ENCODE measurements at places on chromosomes 1 and 21.

- DNase-seq: no peak
Observed at GRCh38 chr1:1797731-1798341, 19.6 kb upstream of the NADK start.

GRCh38 chr1:248906753-248907661 is 972 bp downstream of the PGBD2 start:
- DNase-seq: no peak

DNA sequence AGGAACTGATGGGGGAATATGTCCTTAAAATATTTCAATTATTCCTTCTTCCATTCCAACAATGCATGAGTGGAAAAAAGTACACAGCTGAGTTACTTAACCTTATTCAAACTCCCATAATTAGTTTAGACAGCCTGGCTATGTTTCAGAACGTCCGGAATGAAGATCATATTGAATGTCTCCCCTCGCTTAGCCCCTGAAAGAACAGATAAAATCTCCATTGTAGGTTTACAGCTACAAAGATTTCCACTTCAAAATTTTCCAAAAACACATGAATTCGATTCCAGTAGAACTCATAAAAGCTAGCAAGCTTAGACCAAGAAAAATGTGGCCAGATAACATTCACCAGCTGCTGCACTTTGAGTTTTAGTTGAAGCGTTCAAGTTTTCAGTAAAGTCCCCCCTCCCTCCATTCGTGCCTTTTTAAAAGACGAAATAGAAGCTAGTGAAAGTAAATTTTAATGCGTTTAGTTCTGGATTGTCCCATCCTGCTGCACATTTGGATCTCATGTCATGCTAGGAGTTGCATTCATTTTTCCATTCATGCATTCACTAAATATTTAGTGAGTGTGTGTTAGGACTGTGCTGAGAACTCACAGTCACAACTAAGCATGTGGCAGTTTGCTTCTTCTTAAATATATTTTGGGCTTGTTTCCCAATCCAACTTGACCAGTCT is 29.4 kb upstream of the SSX2IP start:
- DNase-seq: peak; percentile 35

DNA sequence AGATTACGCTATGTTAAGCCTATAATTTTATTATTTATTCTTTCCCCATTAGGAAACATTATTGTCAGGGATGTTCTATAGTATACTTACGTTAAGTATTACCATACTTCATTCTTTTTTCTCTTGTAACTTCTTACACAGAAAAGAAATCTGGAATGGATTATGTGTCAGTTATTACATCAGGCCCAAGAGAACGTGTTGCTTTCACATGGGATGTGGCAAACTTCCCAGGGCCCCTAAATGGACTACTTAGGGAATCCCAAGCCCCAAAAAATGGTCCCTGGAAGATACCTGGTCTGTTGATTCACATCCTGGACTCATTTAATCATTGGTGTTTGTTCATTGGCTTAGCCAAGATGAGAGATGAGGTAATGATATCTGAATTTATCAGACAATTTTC is 249.8 kb downstream of the NRIP1 start:
- DNase-seq: no peak

GRCh38 chr21:35048183-35048601 is 910 bp downstream of the RUNX1 start:
- no peak for DNase-seq

DNA sequence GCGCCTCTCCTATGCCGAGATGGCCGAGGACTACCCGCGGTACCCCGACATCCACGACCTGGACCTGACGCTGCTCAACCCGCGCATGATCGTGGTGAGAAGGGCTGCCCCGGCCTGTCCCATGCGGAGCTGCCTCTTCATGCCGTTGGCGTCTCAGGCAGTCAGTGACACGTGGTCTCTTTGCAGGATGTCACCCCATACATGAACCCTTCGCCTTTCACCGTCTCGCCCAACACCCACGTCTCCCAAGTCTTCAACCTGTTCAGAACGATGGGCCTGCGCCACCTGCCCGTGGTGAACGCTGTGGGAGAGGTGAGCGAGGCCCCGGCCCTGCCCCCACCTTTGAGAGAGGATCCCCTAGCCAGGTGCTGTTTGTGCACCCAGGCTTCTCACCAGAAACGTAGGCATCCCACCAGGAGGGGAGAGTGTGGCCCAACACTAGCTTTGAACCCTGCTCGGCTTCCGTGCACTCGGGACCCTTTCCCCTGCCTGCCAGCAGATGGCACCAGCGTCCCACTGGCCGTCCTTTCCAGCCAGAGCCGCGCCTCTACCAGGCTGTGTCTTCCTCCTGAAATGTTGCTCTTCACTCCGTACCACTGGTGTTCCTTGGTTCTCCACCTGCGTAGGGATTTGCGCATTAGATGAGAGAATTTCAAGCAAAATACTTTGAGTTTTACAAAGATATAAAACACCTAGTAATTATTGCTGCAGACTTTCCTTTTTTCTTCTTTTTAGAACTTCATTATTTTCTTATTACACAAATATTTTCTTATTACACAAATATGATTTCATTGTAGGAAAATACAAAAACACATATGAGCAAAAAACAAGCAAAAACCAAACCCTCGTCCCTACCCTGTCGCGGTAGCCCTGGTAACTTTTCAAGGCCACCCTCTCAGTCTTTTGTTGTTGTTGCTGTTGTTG is 9.0 kb downstream of the NPPA start:
- DNase-seq: peak; percentile 69

GRCh38 chr1:219626865-219627264 is 14.0 kb upstream of the ZC3H11B start:
- DNase-seq: no peak

GRCh38 chr21:35095859-35096291 is 46.8 kb upstream of the RUNX1 start:
- DNase-seq: peak; percentile 87

- peak; percentile 76 for DNase-seq
Observed at GRCh38 chr1:224447251-224447650, 12.7 kb upstream of the WDR26 start.

DNA sequence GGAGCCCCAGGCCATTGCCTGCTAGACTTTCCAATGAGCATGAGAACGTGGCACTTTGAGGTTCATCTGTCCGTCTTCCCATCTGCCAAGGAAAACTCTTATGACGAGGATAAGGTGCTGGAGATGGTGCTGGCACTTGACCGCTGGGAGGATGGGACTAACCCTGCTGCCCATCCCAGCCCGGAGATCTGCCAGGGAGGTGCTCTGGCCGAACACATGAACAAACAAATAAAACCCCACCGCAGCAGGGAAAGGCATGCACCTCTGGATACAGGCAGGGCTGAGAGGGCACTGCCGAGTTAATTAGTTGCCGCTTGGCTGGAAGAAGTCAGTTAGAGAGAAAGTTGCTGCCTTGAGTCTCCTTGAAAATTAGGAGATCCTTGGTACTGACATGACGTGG is 308.4 kb downstream of the AJAP1 start:
- no peak for DNase-seq

DNA sequence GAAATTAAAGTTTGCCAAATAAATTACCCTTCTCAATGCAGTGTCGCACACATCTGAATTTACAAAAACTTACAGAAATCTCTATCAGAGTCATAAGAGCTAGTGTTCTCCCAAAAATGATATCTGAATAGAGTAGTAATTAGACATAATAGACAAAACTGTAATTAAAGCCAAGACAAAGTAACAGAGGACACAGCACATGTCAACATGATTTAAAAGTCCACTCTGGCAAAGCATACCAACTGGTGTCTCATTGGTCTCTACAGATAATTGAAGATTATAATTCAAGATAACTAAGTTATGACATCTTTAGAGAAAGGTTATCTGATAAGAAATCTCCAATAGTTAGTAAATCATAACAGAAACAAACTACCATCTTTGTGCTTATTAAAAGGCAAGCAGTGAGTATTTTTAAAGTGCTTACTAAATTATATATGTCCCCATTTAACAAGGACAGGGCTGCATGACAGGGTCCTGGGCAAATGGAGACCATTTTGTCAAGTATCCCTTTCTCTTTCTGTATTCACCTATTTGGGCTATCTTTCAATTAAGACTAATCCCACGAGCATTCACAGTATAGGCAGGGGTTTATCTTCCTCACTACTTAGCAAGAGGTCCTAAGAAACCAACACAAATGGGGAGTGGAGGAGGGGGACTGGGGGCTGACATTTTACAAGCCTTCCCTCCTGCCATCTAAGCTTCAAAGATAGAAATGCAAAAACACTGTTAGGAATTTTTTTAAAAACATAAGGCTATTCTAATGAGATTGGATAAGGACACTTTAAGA is 26.0 kb downstream of the PTP4A2 start:
- no peak for DNase-seq

- no peak for DNase-seq
Observed at GRCh38 chr1:12059722-12060464, 3.2 kb upstream of the TNFRSF8 start.

- no peak for DNase-seq
Observed at GRCh38 chr1:23451441-23451840, 26.9 kb upstream of the TCEA3 start.

GRCh38 chr1:48230236-48230635 is 7.7 kb downstream of the SLC5A9 start:
- DNase-seq: no peak

DNA sequence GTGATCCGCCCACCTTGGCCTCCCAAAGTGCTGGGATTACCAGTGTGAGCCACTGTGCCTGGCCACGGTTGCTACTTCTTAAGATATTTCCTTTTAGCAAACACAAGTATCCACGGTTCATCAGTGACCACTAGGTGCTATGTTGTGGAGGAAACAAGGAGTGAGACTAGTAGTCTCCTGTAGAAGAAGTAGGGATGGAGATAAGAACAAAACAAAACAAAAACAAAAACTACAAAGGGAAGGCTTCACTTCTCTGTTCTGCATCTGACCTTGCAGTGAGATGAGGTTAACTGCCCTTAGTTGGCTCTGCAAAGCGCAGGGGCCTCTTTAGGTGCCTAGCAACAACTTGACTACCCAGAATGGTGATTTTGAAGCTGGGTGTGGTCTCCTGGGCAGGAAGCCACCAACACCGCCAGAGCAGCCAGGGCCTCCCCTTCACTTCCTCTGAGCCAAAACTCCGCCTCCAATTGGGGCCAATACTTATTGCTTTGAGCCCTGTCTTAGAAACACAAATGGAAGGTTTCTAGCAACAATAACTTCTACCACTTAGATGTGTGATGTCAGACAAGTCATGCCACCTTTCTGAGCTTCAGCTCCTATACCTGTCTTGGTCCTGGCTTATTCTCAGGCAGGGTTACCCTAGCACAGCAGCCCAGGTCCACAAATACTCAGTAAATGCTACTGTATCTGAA is 12.8 kb upstream of the CDC42 start:
- DNase-seq: peak; percentile 67

DNA sequence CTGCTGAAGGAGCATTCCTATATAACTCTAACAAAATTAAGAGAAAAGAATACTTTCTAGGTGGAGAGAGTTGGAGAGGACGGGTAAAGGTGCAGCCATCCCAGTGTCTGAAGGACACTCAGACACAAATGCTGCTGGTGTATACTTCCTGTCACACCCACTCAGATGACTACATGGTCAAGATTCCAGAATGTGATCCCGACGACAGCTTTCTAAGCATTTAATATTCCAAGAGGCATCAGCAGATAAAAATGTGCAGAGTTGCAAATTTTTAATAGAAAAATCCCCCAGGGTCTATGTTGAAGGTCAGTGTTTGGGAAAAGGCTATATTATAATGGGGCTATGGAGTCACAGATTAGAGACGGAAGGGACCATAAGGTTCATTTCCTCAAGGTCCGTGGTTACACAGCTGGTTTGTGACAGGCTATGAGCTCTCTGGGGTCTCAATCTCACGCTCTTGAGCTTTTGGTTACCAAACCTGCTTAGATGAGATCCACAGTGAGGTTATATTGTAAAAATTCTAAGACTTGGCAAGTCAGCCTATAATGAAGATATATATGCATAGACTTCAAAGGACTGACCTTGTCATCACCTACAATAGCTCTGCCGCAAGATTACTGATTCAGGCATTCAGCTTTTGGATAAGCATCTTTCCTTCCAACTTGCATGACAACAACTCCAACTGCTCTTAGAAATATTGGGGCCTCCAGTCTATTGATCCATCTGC is 35.1 kb downstream of the ZNF281 start:
- DNase-seq: no peak

GRCh38 chr21:15141261-15141970 is 76.6 kb upstream of the NRIP1 start:
- DNase-seq: no peak

GRCh38 chr21:17139696-17140095 is 373.1 kb upstream of the CXADR start:
- no peak for DNase-seq

DNA sequence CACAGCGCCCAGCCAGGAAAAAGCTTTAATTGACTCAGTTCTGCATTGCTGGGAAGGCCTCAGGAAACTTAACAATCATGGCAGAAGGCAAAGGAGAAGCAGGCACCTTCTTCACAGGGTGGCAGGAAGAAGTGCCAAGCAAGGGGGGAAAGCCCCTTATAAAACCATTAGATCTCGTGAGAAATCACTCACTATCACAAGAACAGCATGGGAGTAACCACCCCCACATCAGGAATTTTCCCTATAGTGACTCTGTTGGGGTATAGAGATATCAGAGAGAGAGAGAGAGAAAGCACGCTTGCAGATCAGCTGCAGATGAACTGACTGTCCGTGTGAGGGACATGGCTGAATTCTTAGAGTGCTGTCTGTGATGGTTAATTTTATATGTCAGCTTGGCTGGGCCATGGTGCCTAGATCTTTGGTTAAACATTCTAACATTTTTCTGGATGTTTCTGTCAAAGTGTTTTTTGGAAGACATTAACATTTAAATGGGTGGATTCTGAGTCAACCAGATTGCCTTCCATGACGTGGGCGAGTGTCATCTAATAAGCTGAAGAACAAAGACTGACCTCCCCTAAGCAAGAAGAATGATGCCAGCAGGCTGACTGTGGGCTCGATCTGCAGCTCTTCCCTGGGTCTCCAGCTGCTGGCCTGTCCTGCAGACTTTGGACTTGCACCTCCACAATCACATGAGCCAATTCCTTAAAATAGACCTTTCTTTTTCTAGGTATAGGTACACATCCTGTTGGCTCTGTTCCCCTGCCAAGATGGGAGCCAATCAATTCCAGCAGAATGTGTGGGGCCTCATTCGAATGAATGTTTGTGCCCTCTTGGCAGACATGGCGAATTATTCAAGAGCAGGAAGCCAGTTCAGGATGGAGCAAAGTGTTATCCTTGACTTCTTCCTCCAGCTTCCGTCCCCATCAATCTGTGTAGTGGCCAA is 21.4 kb upstream of the CPT2 start:
- DNase-seq: peak; percentile 46

DNA sequence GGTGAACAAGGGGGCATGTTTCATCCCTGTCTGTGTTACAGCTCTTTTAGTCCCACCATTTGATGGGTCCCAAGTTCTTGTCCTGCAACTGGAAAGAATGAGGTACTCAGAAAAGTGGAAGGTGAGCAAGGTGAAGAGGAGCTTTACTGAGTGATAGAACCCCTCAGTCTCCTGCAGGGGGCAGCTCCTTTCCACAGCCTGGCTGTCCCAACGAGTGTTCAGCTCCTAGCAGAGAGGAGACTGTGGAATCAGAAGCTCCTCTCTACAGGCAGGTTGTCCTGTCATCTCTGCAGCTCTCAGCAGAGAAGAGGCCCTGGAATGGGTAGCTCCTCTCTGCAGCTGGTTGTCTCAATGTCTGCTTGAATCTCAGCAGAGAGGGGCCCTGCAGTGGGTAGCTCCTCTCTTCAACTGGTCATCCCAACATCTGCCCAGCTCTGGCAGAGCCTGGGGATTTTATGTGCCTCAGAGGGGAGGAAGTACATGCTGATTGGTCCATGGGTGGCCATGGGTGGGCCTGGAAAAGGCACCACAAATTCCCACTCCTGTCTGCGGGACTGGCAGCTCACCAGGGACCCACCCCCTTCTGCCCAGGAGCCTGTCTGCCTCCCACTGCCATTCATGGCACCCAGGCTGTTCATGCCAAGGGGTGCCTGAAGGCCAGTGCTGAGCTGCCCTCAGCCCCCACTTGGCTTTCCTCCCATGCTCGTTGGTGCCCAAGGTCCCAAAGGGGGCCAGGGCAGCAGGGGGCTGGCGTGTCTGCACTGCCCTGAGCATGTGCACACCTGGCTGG is 25.7 kb downstream of the LDLRAD1 start:
- DNase-seq: no peak
